ENCODE measurements at places on chromosomes 3 and 15. TPM values are rescaled to one million over a fixed set of nuclear protein-coding genes. Genes with fewer than 3 reads are reported as not detected.

DNA sequence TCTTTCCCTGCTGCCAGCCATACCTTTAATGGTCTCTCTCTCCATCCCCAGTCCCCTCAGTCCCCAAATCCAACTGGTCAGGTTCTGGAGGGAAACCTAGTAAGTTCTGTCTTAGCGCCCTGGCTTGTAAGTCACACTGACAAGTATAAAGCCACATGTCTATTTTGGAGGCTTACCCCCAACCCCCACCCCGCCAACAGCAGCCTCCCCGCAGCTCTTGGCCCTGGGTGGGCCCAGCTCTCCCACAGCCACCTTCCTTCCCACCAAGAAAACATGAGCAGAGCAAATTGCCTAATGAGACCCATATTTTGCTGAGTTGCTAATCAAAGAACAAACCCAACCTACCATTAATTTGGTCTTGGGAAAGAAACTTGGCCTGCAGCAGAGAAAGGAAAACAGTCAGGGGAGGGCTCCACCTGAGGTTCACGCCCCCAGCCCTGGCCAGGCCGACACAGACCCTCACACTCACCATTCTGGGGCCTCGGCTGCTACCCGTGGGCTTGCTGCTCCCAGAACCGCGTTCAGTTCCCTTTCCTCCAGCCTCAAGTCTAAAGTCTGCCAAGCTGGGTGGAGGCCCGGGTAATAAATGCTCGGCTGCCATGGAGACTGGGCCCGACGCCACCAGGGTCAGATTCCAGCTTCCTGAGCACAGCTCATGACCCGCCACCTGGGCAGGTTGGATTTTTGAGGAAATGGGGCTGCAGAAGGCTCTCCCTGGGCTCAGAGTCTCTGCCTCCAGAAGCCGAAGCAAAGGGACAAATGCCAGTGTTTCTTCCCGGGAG, at the start of gene CALML4:
Gene CALML4, minus strand, starts transcription at position 557 of the 782 bp plus-strand sequence. Its CDS starts 85 bp downstream, at position 472.
- H3K27me3 ChIP-seq, result no peaks in the 10 kb centered on the region
- DNase-seq, result peak; percentile 47
- H3K4me3 ChIP-seq, result no peak within 1 kb of the TSS

DNA sequence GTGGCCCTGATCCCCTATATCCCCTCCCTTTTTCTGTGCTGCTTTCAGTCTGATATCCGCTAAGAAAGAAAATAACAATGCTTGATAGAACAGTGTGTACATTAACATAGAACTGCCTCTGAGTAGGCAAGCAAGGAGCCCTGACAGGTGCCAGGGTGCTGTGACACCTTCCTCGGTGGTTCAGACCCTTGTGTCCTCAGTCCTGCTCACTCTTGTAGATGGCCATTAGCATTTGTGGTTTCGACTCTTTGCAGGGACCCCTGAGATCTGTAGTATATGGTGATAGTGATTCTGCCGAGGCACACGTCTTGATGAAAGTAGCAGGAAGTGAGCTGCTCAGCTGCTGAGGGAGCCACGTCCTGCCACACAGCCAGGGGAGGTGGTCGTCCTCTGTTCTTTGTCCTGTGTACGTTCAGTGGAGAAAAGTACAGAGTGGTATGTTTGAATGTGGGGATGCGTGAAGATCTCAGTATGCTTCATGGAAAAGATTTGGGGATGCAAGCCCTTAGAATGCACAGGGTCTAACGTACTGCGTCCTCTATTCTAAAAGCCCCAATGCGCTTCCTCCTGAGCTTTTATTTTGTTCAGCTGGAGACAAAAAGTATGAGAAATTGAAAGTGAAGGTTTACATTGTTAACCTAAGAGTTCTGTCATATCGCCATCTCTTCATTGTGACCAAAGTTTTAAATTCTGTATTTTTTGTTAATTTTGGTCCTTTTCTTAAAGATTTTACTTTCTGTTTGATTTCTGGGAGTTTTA, 35.4 kb downstream of the PXYLP1 start:
- H3K27me3 ChIP-seq, result no peaks in the 10 kb centered on the region
- H3K27ac ChIP-seq, result no peak overlapping the region
- no peak for DNase-seq
- no peak overlapping the region for H3K4me3 ChIP-seq
- no peaks in the 10 kb centered on the region for H3K36me3 ChIP-seq
- H3K4me1 ChIP-seq, result no peaks in the 10 kb centered on the region

GRCh38 chr3:5497497-5497896, 310.0 kb downstream of the EDEM1 start:
- no peaks in the 10 kb centered on the region for H3K27me3 ChIP-seq
- H3K27ac ChIP-seq, result no peak overlapping the region

The ATP8B4 gene
- total RNA-seq, result 19.5 TPM
